Activated T-cell treated with anti-CD3 and anti-CD28 coated beads for 1 hour (primary cell): ENCODE measurements at places on chromosomes 4 and X.

GRCh38 chr4:173280998-173281397 lies 53.2 kb downstream of the HMGB2 start:
- no peak for DNase-seq

DNA sequence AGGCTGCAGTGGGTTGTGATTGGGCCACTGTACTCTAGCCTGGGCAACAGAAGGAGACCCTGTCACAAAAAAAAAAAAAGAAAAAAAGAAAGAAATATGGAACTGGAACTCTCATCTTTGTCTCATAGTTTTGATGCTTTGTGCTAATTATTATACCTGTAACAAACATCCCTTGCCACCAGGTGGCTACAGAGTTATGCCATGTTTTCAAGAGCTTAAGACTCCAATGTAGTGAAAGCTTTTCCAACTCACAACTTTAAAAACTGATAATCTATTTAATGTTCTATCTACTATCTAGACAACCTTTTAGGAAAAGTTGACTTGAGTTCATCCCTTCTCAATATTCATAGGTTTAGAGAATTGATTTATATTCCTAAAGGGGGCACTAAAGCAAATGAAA lies 42.4 kb downstream of the HTR2C start:
- DNase-seq = no peak

DNA sequence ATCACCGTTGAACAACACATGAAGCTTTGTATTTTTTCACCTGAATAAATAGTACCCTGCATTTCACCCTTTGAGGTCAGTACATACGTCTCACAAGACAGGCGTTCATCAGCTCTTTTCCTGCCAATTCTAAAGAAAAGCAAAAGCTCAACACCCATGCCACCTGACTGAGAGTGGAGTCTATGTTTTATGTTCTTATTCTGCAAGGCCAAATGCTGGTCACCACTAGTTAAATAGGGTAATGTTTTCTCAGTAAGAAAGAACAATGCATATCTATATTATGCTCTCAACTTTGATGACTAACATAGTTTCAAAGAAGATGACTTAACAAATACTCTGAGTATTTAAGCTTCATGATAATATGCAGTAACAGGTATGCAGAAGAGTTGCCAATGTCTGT lies 336.3 kb upstream of the BMP3 start:
- no peak for DNase-seq

- DNase-seq = no peak
These were observed 173.7 kb upstream of the GALNTL6 start for GRCh38 chr4:171639540-171639939.

DNA sequence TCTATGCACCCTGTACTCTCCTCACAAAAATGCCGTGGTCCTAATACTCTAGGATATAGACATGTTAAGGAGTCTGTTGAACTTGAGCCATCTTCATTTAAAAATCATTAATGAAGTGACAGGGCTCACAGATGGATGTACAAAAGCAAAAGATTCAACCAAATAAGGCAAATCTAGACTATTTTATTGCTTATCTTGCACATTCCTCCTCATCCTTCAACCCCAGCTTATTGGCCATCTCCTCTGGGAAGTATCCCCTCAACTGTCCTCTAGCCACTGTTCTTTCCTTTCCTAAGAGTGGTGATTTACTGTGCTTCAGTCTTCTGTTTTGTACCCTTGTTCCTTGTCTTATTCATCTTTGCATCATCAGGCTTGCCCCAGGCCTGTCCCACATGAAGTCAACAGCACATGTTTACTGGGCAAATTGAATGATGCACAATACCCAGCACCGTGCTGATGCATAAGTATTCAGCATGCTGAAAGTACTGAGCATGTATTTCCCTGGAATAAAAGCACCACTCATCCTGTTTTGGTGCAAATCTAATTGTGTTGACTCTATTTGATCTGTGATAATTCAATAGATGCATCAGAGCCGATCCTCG lies 287.3 kb upstream of the CLNK start:
- DNase-seq = no peak

DNA sequence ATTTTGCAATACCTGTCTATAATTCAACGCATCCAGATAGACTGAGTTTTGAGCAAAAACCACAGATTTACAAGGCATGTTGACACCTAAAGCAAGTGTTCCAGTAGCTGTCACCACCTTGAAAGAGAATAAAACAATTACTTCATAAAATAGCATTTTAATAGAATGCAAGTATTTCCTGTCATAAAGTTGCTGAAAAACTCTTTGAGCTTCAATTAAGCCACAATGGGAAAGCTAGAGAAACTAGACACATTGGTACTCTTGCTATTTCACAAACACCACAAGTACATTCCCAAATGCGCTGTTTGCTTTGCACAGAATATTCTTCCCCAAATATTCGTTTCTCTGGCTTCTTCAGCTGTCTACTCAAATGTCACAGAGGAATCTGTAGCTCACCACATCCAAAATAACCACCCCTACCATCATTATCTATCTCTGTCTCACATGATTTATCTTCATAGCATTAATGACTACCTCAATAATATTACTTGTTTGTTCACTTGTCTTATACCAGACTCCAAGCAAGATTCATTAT lies 70.3 kb downstream of the DDX60 start:
- no peak for DNase-seq

DNA sequence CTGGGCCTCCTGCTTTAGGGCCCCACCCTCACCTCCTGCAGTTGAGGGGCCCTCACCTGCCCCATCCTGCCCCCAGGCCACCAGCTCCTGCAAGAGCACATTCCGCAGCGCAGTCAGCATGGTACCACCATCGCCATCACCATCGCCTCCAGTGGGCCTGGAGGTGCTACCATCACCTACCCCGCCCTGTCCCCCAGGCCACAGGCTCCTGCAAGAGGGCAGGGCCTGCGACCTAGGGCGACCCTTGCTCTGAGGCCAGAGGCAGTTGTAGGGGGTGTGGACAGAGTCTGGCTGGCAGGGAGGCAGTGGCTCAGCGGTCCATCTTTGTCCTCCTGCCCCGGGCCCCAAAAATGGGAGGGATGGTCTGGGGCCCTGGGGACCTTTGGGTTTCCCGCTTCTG lies 3.9 kb upstream of the HAUS7 start:
- DNase-seq = no peak
